ENCODE measurements at places on chromosomes 6 and 20.

GRCh38 chr6:128655978-128656498 is 135.6 kb upstream of the PTPRK start:
- no peak for DNase-seq

DNA sequence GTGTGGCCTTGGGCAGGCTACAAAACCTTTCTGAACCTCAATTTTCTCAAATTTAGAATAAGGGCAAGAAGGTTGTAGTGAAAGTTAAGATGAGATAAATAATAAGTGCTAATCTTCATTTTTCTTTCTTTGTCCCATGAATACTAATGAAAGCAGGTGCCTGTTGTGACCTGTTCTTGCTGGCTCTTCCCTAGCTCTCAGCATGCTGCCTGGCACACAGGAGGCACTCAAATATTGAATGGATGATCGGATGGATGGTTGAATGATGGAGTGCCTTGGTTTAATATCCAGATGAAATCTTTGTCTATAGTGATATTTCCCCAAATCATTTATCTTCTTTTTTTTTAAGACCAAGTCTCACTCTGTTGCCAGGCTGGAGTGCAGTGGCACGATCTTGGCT is 15.0 kb downstream of the PBOV1 start:
- no peak for DNase-seq

DNA sequence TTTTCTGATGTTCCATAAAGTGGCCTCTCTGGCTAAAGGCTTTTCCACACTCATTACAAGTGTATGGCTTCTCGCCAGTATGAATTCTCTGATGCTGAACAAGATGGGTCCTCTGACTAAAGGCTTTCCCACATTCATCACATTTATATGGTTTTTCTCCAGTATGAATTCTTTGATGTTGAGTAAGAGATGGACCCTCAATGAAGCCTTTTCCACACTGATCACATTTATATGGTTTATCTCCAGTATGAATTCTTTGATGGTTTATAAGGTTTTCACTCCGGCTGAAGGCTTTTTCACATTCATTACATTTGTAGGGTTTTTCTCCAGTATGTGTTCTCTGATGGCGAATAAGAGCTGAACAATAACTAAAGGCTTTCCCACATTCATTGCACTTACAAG is 20.4 kb downstream of the ZNF184 start:
- DNase-seq, result no peak

GRCh38 chr6:1242021-1242420 is 69.9 kb upstream of the FOXQ1 start:
- DNase-seq, result no peak

DNA sequence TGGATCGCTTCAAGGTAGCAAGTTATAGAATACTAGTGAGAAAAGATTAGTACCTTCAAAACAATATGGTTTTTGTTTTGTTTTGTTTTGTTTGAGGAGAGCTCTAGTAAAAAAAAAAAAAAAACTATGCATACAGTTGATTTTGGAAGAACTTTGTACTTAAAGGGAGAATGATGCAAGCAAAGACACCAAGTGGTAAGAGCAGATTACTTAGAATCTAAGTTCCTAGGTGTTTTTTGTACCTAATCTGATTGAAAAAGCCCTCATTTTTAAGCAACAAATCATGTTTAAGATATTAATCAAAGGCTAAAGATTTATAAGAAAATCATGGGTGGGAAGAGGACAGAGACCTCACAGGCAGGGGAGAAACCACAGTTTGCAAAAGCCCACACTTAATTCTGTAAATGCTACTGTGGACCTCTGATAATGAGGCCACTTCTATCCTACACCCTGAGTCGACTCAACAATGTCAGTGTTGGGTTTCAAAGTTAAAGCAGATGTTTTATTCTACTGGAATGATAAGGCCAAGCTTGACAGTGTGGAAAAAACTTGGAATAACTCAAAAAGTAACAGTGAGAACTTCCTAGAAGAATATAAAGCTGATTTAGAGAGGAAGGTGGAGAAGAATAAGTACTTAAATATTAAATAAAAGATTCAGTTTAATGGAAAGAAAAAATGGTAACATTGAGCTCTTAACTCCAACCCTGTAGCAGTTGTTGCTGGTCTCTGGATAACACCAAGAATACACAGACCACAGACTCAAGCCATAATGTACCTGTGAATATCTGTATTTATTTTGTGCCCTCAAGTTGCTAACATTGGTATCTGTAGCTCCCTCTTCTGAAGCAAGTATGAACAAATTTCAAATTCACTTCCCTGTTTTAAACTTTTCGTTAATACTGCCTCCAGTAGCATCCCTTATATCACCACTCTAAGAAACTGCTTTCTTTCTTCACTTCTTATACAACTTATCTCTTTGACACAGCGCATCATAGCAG is 1047.8 kb downstream of the EPHA7 start:
- DNase-seq, result no peak

GRCh38 chr6:133340557-133340956 is 99.4 kb downstream of the EYA4 start:
- DNase-seq, result no peak

GRCh38 chr6:35686436-35686835 is 2.3 kb downstream of the FKBP5 start:
- no peak for DNase-seq

GRCh38 chr6:63347599-63347998 is 27.8 kb upstream of the LGSN start:
- no peak for DNase-seq

DNA sequence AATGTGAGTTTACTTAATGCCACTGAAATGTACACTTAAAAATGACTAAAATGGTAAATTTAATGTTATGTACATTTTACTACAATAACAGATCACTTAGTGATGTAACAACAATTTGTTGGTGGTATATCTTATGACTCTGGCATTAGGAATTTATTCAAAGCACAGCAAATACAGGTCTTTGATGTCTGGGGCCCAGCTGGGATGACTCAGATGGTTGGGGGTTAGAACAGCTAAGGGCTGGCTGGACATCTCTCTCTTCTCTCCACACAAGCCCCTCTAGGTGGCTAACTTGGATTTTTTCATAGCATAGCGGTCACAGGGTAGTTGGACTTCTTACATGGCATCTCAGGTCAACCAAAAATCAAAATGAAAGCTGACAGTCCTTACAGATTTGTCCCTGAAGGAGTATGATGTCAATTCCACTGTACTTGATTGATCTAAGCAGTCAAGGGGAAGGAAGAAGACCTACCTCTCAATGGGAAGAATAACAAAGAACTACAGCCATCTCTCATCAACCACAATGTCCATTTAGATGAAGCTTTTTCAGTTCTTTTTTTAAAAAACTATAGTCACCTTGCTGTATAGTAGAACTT is 37.5 kb upstream of the LCA5 start:
- DNase-seq, result no peak

DNA sequence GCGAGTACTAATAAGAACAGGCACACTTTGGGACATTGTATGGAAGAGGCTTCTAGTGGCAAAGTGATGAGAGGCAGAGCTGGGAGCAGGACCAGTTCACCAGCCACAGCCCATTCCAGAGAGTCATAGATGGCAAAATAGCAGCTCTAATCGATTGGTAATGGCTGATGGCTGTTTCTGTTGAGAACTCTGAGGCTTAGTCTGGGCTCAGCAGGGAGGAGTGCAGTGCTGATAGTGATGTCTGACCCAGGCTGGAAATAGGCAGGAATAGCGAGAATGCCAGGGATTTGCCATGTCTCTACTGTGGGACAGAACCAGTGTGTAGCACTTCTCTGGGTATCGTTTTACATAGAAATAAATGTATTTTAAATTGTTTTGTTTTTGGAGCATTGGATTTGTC is 620.0 kb upstream of the FLRT3 start:
- no peak for DNase-seq

- no peak for DNase-seq
Observed at GRCh38 chr6:4901386-4902061, 102.3 kb downstream of the RPP40 start.

DNA sequence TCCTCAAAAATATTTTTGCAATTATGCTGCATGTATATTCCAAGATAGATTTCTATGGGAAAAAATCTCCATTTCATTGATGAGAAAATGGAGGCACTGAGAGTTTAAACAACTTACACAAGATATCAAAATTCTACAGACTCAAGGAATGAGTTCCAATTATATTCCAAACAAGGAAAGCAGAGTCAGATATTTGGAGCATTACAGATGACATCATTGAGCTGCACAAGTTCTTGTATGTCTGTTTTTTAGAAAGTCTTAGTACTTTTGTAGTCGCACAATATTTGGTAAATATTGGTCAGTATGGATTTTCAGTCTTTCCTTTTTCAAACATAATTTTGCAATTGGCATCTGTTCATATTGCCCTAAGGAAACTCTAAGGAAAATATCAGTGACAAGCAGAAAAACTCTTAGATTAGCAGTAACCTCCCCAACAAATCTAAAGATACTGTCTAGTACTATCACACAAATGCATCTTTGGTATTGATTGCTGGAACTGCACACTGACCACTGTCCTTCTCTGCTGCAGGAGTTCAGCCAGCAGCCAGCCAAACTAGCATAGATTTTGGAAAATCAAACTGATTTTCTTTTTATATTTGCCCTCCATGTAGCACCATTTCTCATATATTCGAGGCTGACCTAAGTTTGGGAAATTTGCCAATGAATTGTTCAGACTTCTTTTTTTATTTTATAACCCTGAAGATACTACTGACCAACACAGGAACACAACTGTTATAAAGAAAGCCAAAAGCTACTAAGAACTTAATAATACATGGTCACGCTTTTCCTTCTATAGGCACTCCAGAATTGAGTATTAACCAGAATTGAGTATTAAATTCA is 51.7 kb upstream of the TBX18 start:
- no peak for DNase-seq

GRCh38 chr6:52116605-52116948 is 29.2 kb upstream of the PKHD1 start:
- DNase-seq, result no peak

DNA sequence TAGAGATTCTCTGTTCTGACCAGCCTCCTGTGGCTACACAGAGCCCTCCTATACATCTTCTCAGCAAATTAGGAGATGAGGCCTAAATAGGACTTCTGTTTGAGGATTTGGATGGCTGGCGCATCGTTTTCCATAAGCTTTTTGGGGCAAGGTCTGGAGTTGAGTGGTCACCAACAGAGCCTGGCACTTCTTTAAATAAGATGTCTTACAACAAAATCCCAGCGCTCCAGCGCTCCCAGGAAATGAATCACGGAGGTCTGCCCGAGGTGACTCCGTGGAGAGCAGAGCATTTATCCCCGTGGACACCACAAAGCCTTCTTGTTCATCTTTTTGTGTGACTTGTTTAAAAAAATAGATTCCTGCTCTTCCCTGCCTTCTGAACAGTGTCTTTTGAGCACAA is 75.3 kb downstream of the GNAS-AS1 start:
- no peak for DNase-seq

- DNase-seq, result no peak
Observed at GRCh38 chr20:54716790-54717189, 241.4 kb downstream of the DOK5 start.

GRCh38 chr20:44495257-44495656 is 19.6 kb downstream of the TTPAL start:
- DNase-seq, result no peak

DNA sequence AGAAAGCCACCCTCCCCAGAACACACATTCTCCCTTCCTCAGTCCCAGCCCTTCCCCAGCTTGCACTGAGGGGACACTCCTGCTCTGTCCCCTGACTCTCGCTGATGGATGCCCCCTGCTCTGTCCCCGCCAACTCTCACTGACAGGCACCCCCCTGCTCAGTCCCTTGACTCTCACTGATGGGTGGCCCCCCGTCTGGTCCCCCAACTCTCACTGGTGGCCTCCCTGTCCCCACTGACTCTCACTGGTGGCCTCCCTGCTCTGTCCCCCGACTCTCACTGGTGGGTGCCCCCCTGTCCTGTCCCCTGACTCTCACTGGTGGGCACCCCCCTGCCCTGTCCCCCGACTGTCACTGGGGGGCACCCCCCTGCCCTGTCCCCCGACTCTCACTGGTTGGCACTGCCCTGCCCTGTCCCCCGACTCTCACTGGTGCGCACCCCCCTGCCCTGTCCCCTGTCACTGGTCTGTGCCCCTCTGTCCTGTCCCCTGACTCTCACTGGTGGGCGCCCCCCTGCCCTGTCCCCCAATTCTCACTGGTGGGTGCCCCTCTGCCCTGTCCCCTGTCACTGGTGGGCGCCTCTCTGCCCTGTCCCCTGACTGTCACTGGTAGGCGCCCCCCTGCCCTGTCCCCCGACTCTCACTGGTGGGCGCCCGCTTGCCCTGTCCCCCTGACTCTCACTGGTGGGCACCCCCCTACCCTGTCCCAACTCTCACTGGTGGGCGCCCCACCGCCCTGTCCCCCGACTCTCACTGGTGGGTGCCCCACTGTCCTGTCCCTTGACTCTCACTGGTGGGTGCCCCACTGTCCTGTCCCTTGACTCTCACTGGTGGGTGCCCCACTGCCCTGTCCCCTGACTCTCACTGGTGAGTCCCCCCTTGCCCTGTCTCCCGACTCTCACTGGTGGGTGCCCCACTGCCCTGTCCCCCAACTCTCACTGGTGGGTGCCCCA is 60.9 kb downstream of the GINS1 start:
- DNase-seq, result no peak

GRCh38 chr6:26056583-26057350 is 30.5 kb upstream of the HFE start:
- peak; percentile 32 for DNase-seq

- no peak for DNase-seq
Observed at GRCh38 chr20:51091406-51092195, 68.7 kb upstream of the KCNG1 start.

DNA sequence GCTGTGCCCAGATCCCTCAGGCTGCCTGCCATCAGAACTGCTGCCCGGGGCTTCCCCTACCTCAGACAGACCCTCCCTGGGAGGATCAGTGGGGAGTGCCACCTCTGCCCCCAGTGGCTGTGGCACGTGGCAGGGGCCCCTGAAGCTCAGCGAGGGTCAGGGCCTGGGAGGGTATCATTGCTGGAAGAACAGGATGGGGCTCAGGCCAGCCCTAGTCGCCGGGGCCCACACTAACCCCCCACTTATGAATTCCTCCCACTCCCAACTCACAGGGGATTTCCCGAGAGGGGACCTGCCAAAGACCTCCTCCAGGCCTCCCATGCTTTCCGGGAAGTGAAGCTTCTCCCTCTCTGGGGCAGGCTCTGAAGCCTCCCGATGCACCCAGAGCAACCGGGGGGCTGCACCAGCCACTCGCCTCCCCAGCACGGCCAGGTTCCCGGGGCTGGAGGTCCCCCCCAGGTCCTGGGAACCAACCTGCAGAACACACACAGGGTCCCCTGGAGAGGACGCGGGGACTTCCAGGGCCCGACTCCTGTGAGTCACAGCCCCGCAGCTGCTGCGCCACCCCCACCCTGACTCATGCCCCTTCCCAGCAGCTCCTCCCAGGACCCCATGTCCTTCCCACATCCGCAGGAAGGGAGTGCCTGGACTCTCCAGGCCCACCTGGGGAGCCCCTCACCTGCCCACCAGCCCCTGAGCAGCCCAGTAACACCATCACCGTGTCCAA is 2.5 kb downstream of the TNFRSF6B start:
- no peak for DNase-seq

GRCh38 chr6:90885611-90886056 is 298.8 kb upstream of the MAP3K7 start:
- DNase-seq, result no peak

GRCh38 chr20:55888685-55889084 is 116.6 kb downstream of the CBLN4 start:
- no peak for DNase-seq

GRCh38 chr20:58677808-58678207 is 14.8 kb upstream of the NPEPL1 start:
- no peak for DNase-seq

GRCh38 chr6:110748453-110748852 is 66.8 kb downstream of the CDK19 start:
- no peak for DNase-seq

- no peak for DNase-seq
Observed at GRCh38 chr6:148830614-148831013, 83.8 kb downstream of the UST start.

GRCh38 chr6:67031451-67031850 is 1324.4 kb upstream of the EYS start:
- DNase-seq, result no peak

Measured in NCI-H526 treated with DMSO at 0.1 percent for 48 hours (cell line).